ENCODE measurements at places on chromosomes 2 and 18.

DNA sequence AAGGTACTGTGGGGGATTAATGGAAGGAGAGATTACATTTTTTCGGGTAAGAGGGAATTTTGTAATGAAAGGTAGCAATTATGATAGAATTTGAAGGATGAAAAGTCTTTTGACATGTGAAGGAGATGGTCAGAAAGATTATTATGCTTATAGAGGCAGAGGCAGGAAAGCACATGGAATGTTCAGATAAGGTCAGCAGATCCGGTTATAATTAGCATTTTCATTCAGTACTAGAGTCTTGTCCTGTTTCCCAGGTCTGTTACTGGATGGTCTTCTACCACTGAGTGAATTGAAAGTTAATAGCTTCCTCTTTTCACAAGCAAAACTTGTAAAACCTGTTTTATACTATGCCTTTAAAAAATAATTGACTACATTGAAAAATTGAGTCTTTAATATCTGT lies 116.9 kb downstream of the PHLPP1 start:
- no peak for DNase-seq

- no peak for DNase-seq
Observed at GRCh38 chr18:63492851-63493250, 16.1 kb downstream of the SERPINB5 start.

- DNase-seq, result peak; percentile 43
Observed at GRCh38 chr2:144230448-144231085, 289.4 kb downstream of the ZEB2 start.

GRCh38 chr2:176368349-176368748 lies 99.1 kb downstream of the MTX2 start:
- DNase-seq, result no peak

- DNase-seq, result no peak
Observed at GRCh38 chr2:173175222-173175621, 99.6 kb downstream of the MAP3K20 start.

GRCh38 chr2:70070542-70071268 lies 16.6 kb upstream of the PCBP1 start:
- peak; percentile 84 for DNase-seq

GRCh38 chr2:18792226-18792629 lies 202.9 kb upstream of the NT5C1B start:
- DNase-seq, result no peak

GRCh38 chr2:111694700-111695101 lies 189.3 kb downstream of the ANAPC1 start:
- no peak for DNase-seq

- no peak for DNase-seq
Observed at GRCh38 chr18:77025831-77026363, 106.7 kb downstream of the MBP start.

- DNase-seq, result no peak
Observed at GRCh38 chr2:177675350-177675821, 282.8 kb downstream of the AGPS start.

DNA sequence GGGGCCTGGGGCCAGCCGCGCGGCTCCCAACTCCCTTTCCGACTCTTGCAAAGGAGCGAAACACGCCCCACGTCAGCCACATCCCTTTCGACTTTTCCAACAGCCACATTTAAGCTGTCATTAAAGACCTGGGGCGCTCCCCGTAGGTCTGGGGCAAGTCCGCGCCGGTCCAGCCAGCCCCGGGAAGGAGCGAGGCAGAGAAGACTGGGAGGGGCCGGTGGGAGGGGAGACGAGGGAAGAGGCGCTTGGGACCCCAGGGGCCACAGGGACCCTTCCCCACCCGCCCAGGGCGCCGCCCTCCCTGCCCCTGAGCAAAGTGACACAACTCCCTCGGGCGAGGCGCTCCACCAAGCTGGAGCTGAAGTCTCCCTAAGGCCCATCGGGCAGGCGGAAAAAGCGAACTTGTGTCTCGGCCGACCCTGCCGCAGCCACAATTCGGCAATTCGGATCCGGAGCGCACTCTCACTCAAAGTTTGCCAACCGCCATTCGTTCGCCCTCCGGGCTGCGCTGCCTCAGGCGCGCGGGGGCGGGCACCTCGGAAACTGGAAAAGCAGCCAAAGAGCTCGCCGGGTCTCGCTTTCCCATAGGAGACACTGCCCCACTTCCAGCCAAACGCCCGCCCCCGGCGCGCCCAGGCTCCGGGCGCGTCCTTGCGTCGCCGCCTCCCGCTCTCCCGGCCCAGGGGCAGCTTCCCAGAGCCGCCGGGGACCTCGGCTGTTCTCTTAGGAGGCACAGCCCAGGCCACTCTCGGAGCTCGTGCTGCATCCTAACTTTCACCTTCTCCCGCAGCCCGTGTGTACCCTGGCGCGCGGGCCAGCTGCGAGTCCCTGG lies 1.1 kb upstream of the KCTD1 start:
- peak; percentile 24 for DNase-seq

- peak; percentile 85 for DNase-seq
Observed at GRCh38 chr2:8488001-8488738, 193.7 kb upstream of the ID2 start.

DNA sequence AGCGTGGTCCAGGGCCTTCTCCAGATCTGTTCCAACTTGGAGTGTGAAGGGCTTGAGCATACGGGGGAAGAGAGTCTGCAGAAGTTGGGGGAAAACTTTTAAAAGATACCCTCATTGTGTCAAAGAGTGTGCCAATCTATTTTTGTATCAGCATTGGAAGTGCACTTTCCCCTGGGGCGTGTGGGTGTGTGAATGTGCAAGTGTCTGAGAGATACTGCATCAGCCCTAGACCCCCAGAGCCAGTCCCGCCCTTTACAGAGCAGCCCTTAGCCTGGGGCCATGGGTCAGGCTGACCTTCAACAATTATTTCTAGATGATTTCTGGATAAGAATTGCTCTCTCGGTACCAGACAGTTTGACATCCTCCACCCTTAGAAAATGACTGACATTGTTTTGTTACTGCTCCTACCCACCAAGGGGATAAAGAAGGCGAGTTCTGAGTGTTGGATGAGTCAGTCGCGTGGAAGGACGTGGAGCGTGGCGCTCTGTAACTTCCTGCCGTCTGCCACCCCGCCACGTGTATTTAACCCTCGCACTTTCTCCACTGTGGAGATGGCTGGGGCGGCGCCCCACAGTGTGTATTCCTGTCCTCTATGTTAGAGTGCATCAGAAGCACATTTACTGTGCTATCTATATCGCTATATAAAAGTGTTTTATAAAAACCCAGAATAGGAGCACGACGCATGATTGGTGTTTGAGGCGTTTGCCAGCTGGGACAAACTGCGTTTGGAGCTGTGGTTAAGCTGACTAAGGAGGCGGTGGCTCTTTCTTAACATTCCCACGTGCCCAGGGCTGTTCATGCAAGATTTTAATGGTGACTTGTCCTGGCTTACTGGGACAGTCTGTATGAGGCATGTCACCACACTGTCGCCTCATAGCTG lies 122.6 kb downstream of the CABLES1 start:
- peak; percentile 20 for DNase-seq

DNA sequence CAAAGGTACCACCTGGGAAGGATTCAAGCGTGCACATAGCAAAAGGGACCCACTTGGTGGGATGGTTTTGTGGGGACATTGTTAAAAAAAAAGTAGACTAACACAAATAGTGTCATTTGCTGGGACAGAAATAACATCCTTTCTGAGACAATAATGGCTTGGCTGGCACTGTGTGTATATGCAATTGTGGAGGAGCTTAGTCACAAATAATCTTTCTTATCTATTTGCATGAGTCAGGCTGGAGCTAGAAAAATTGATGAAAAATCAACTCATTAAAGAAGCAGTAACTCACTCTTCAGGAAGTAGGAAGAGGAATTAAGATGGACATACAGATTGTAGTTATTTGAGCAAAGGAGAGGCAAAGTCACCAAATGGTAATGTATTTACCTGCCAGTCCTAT lies 29.5 kb upstream of the ITGB6 start:
- no peak for DNase-seq

DNA sequence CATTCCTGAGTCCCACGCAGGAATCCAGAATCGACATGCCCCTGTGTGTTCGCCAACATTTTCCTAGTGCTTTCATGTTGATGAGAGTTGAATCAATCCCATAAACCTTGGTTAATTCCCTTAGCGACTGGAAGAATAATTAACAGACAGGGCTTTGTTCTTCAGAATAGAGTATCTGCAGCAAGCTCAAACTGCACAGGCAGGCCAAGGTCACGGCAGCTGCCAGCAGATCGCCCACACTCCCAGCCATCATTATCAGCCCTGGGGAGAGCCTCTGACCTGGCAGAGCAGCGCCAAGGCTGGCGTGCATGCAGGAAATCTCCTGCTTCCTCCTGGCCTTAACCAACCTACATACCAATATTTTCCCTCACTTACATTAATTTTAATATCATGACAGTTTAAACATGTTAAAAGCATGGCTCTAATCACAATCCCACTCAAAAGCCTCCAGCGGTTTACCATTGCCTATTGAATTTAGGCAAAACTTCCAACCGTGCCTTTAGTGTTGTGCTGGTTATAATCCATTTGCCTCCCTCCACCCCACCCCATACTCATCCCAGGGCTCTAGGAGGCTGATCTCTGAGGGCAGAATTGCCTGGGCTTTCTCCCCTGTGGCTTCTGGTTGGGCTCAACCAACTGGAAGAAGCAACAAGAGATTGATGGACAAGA lies 46.8 kb upstream of the NCK2 start:
- no peak for DNase-seq

DNA sequence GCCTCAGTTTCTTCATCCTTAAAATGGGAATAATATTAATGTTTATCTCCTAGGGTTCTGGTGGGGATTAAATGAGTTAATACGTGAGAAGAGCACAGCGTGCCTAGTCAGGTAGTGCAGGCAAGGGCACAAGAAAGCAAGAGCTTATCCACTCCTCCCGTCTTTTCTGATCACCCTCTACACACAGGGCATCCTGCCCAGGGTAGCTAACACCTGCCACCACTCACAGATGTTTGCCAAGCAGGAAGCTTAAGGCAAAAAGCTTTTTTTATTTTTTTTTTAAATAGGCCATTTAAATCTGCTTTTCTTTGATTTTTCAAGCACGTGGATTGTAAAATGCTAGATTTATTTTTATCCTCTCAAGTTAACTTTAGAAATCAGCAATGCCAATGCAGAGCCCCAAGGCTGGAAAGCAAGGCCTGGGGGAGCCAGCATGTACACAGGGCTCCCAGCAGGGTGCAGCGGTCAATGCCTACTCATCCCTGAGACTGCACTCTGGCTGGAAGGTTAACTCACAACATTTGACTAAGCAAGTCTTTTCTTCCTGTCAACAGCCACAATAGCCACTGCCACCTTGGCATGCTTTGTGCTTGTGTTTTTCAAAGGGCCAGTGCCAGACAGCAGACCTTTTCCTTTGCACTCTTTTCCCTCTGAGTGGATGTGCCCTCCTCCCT lies 86.5 kb upstream of the ACAA2 start:
- DNase-seq, result peak; percentile 3

GRCh38 chr2:169118060-169118459 lies 48.7 kb downstream of the DHRS9 start:
- no peak for DNase-seq

DNA sequence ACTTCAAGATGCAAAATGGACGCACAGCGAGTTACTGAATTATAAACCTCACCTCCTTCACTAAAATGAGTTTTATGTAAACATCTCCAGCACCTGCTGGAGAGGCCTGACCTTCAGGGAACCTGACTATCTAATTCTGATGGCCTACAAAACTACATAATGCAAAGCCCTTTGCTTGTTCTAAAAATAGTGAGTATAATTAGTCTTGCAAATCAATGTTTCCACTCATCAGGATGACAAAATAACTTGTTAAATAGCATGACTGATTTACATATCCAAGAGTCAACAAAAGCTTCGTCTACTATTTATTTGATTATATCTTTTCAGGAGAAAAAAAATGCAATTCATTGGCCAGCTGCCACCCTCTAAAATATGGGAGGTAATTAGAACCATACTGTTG lies 326.3 kb upstream of the MC4R start:
- no peak for DNase-seq

GRCh38 chr2:85085563-85085962 lies 47.6 kb upstream of the TCF7L1 start:
- no peak for DNase-seq

GRCh38 chr18:22713511-22713910 lies 219.6 kb upstream of the RBBP8 start:
- DNase-seq, result no peak

GRCh38 chr18:63292831-63293683 lies 26.5 kb downstream of the BCL2 start:
- peak; percentile 56 for DNase-seq

DNA sequence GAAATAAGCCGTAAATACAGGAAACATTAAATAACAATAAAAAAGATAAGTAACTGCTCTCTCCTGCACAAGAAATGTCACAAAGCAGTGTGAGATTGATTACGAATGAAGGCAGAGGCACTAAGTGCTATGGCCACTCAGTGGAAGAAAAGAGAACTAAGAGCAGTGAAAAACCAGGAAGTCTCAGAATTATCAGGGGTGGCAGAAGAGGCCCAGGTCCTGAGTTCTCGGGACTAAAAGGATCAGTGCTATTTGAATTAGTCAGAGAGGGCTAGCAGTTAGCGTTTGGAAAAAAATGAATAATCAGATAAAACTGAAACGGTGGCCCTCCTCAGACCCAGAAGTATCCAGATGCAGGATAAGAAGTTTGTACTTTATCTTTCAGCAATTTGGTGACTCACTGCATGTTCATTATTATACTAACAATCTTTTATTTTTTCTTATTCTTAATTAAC lies 367.1 kb downstream of the ZEB2 start:
- DNase-seq, result no peak

- DNase-seq, result no peak
Observed at GRCh38 chr2:55111570-55112228, 61.4 kb upstream of the RTN4 start.

DNA sequence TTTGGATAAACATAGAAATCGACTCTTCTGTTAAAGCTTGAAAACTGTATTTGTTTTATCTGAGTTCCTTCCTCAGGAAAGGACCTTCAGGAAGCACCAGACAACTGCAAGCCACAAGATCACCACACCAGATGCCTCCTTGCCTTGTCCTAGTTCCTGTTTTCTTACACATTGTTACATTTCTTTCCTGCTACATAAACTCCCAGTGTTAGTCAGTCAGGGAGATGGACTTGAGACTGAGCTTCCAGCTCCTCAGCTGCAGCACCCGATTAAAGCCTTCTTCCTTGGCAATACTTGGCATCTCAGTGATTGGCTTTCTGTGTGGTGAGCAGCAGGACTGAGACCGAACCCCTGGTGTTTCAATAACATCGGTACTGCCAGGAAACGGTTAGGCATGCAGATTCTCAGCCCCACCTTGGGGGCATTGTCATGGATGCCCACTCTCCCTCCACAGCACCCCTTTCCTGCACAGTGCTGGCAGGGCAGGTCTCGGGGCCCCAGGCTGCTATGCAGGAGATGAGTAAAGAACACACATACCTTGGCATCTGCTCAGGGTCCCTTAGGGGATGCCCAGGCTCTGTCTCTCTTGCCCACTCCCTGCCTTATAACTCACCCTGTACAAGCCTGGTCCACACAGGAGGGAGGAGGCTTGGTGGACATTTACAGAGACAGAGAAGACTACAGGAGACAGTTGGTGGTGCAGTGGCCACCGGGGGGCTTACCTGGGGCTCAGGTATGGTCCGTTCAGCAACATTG lies 32.6 kb downstream of the ANKMY1 start:
- DNase-seq, result no peak

GRCh38 chr2:198326431-198326830 lies 522.0 kb downstream of the PLCL1 start:
- DNase-seq, result no peak

GRCh38 chr2:46246790-46247189 lies 50.4 kb upstream of the EPAS1 start:
- DNase-seq, result no peak
